Hair follicle dermal papilla cell (primary cell): ENCODE measurements at places on chromosomes 4 and X. TPM values are rescaled to one million over a fixed set of nuclear protein-coding genes. Genes with fewer than 3 reads are reported as not detected.

The TLR3 gene
- total RNA-seq: 9.8 and 9.9 TPM in 2 replicates

The PNMA3 gene
- total RNA-seq: 0.12 TPM in 1 of 2 replicates, not detected in the other

The TEC gene
- 1.6 and 2.4 TPM in 2 replicates for total RNA-seq

The FHIP1A gene
- 0.85 and 1.6 TPM in 2 replicates for total RNA-seq

The FAM3A gene
- 25.4 and 28.1 TPM in 2 replicates for total RNA-seq

The TMSB15B gene
- total RNA-seq: 2.4 and 2.6 TPM in 2 replicates

The PSAPL1 gene
- total RNA-seq: not detected in 2 replicates

The HMX1 gene
- 0.16 TPM in 1 of 2 replicates, not detected in the other for total RNA-seq

The RPS6KA6 gene
- total RNA-seq: 4.0 and 4.1 TPM in 2 replicates

The TMEM128 gene
- 18.0 and 23.7 TPM in 2 replicates for total RNA-seq

The NCAPG gene
- total RNA-seq: 3.6 and 5.4 TPM in 2 replicates

The MAGEA12 gene
- not detected in 2 replicates for total RNA-seq

The CXCL10 gene
- 0.16 and 0.36 TPM in 2 replicates for total RNA-seq

The ATP8A1 gene
- total RNA-seq: 0.97 and 1.5 TPM in 2 replicates

The MCF2 gene
- under 0.01 TPM in 1 of 2 replicates, not detected in the other for total RNA-seq

The NAP1L2 gene
- under 0.01 and 0.24 TPM in 2 replicates for total RNA-seq

The ZGRF1 gene
- 4.5 and 6.5 TPM in 2 replicates for total RNA-seq

The CSN1S1 gene
- total RNA-seq: not detected in 2 replicates

The FRAS1 gene
- 9.0 and 20.6 TPM in 2 replicates for total RNA-seq

The F11 gene
- total RNA-seq: not detected in 2 replicates

The SAP30 gene
- 22.7 and 23.9 TPM in 2 replicates for total RNA-seq

The ATG4A gene
- total RNA-seq: 8.3 and 8.4 TPM in 2 replicates

The FREM3 gene
- under 0.01 TPM in 1 of 2 replicates, not detected in the other for total RNA-seq

The GPC3 gene
- not detected in 2 replicates for total RNA-seq

The XAGE2 gene
- 0.49 TPM in 1 of 2 replicates, not detected in the other for total RNA-seq

The CLDN2 gene
- not detected in 2 replicates for total RNA-seq

The PFKFB1 gene
- total RNA-seq: 0.12 and 0.16 TPM in 2 replicates

The TMEM150C gene
- 2.2 and 3.6 TPM in 2 replicates for total RNA-seq
